ENCODE measurements at places on chromosomes 7 and 10.

DNA sequence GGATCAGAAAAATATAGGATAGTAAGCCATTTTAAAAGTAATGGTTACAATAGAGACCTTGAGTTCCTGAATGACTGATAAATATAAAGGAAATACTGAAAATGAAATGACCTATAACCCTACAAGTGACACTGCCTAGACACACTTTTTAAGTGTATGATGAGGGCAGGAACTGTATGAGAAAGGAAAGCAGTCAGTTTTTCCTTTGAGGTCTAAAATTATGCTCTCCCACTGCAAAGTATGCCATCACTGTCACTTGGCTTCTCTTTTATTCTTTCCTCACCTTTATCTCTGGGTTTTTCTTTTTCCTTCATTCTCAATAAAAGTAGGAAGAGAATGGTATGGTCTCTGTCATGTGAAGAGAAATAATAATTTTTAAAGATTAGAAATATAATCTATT is 13.5 kb downstream of the REEP3 start:
- no peak for DNase-seq

DNA sequence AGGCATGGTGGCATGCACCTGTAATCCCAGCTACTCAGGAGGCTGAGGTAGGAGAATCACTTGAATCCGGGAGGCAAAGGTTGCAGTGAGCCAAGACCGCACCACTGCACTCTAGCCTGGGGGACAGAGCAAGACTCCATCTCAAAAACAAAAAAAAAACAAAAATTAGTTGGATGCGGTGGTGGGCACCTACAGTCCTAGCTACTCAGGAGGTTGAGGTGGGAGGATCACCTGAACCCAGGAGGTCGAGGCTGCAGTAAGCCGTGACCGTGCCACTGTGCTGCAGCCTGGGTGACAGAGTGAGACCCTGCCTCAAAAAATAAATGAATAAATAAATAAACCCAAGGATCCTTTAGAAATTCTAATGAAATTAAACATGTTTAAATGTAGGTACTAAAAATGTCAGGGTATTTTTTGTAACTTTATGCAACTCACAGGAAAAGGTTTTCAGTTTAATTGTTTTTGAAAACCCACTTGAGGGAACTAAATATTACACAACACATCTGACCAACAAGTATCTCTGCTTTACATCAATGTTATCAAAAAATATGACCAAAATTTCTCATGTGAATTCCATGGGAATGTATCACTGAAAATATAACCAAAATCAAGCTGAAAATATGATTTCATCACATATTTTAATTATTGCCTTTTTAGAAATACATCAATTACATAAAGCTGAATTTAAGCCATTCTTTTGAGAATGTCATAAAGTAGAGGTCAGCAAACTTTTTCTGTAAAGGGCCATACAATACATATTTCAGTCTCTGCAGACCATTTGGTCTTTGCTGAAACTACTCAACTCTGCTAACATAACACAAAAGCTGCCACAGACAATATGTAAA is 23.9 kb downstream of the UPF2 start:
- no peak for DNase-seq

GRCh38 chr7:132639983-132640382 is 63.7 kb upstream of the PLXNA4 start:
- no peak for DNase-seq

- no peak for DNase-seq
These were observed 1.7 kb upstream of the SLC18A3 start for GRCh38 chr10:49608166-49609005.

DNA sequence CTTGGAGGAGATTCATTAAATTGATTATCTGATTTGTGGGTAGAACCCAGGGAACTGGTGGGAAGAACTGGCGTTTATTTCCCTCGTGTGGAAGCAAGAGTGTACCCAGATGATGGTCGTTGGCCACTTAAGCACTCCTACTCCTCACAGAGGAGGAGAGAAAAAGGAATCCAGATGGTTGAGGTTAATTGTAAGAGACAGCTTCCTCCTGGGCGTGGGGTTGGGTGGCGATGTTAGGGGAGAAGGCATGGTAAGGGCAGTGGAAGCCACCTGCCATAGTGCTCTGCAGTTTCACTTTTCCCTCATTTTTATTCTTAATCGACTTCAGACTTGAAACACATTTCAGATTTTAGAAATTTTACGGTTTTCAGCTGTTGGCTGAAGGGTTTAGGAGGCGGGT is 104.1 kb downstream of the DOCK1 start:
- no peak for DNase-seq

- no peak for DNase-seq
These were observed 39.5 kb upstream of the FOXK1 start for GRCh38 chr7:4642468-4643203.

GRCh38 chr10:49645871-49646870 is 32.3 kb downstream of the CHAT start:
- no peak for DNase-seq

DNA sequence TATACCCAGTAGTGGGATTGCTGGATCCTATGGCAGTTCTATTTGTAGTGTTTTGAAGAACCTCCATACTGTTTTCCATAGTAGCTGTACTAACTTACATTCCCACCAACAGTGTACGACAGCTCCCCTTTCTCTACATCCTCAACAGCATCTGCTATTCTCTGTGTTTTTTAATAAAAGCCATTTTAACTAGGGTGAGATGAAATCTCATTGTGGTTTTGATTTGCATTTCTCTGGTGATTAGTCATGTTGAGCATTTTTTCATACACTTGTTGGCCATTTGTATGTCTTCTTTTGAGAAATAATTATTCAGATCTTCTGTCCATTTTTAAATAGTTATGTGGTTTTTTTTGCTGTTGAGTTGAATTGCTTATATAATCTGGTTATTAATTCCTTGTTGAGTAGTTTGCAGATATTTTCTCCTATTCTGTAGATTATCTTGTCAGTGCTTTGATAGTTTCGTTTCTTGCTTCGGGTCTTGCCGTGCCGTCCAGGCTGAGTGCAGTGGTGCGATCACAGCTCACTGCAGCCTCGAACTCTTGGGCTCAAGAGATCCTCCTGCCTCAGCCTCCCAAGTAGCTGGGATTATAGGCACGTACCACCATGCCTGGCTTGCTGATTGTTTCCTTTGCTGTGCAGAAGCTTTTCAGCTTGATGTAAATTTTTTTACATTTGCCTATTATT is 12.0 kb downstream of the MTG1 start:
- no peak for DNase-seq

GRCh38 chr10:14302035-14302434 is 28.7 kb downstream of the FRMD4A start:
- no peak for DNase-seq

- no peak for DNase-seq
These were observed 24.0 kb upstream of the KMT2C start for GRCh38 chr7:152459724-152460251.

DNA sequence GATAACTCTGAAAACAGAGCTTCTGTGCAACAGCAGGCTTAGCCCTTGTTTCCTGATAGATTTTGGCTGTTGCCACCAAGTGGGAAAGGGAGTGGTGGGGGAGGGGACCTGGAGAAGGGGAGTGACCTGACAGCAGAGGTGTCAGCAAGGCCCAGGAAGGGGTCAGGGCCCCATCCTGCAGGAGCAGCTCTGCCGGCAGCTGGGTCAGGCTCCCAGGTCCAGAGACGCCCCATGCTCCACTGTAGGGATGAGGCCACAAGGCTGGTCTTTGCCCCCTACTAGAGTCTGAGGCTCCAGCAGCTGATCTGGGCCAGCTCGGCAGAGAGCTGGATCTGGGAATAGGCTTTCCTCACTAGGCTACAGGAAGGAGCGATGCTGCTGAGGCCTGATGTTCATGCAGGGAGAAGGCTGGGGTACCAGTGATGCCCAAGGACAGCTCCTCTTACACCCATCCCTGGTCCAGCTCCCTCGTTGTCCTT is 44.0 kb upstream of the ZMIZ1 start:
- no peak for DNase-seq

DNA sequence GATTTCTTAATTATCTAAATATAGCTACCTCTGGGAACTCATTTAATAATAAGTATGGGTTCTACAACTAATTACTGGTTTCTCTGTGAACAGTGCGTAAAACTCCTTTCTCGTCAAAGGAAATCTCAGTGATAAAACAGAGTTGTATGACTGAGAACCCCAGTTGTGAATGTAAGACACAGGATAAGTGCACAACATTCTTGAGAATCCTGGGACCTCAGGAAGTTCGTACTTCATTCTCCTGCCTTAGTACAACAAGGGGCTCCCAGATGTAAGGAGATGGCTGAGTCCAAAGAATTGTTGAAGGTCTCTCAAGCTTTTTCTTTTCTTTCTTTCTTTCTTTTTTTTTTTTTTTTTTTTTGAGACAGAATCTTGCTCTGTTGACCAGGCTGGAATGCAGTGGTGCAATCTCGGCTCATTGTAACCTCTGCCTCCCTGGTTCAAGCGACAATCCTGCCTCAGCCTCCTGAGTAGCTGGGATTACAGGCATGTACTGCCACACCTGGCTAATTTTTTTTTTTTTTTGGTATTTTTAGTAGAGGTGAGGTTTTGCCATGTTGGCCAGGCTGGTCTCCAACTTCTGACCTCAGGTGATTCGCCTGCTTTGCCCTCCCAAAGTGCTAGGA is 12.5 kb downstream of the DENND10 start:
- DNase-seq: no peak

GRCh38 chr7:18547509-18548187 is 52.1 kb downstream of the HDAC9 start:
- no peak for DNase-seq

All from stimulated activated CD8-positive, alpha-beta memory T cell treated with anti-CD3 and anti-CD28 coated beads, Interleukin-7, amount 100 ng/mL, for 1 hour (primary cell).